ENCODE measurements at places on chromosomes 3 and 15.

GRCh38 chr3:150367757-150368156, 40.3 kb upstream of the TSC22D2 start:
- no peak for DNase-seq

DNA sequence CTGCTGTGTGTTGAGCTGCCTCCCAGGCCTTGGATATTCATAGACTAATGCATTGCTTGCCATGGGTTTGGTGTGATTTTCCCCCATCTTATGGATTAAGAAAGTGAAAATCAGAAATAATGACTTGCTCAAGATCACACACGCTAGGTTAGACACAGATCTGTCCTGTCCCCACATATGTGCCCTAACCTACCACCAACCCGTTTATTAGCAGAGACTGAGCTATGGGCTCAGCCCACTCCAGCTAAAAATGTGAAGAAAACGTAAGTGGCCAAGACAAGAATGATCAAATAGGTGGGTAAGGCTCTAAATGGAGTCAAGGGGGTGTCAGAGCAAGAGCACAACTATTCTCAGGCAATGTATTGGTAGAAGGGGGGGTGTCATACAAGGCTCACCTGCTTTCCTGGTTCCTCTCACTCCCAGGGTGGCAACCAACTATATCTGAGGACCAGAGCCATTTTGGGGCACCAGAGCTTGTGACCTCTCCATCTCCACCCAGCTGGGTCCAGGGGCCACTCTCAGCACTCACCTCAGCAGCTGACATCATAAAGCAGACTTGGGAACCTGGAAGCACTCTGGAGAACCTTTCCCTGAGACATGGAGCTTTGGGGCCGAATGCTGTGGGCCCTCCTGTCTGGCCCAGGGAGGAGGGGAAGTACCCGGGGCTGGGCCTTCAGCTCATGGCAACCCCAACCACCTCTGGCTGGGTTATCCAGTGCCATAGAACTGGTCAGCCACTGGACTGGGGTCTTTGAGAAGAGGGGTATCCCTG, 1.4 kb downstream of the HEMK1 start:
- DNase-seq, result no peak

GRCh38 chr15:80923668-80924067, 66.0 kb downstream of the MESD start:
- DNase-seq, result no peak

DNA sequence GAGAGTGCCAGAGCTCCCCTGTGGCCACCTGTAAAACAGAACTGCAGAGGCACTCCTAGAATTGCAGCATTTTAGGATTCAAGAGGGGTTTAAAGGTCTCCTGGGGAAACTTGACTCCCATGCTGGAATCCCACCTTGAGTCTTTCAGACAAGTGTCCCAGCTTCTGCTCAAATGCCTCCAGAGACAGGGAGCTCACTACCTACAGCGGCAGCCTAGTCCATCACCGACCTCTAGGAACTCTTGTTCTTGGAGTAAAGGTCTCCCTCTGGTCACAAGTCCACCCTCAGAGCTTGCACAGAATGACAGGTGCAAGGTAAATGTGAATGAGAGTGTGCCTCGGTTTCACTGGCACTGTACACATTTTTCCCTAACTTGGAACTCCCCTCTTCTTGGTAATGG, 72.0 kb downstream of the NUP210 start:
- no peak for DNase-seq

DNA sequence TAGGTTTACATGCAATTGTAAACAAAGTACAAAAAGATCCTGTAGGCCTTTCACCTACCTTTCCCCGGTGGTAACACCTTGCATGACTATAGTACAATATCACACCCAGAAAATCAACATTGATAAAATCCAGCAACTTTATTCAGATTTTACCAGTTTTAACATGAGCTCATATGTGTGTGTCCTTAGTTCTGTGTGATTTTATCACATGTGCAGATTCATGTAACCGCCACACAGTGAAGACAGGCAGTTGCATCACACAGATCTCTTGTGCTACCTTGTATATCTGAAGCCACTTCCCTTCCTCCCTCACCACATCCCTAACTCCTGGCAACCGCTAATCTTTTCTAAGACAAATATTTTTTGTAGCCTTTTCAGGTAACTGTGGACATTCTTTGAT, 183.5 kb upstream of the C2CD4B start:
- no peak for DNase-seq

DNA sequence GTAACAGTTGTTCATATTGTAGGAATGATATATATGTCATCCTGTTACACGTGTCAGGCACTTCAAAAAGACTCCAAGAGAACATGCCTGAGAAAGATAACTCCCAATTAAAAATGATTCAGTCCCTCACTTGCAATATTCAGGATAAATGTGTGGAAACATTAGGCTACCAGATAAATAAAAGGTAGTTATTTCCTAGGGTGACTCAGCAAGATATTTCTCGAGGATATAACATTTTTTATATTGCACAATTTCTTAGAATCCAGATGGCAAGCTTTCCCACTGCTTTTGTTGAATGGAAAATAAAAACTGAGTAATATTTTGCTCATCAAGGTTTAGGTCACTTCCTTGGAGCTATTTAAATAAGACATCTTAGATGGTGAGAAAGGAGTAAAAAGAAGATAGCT, 181.4 kb downstream of the GAP43 start:
- peak; percentile 87 for DNase-seq

DNA sequence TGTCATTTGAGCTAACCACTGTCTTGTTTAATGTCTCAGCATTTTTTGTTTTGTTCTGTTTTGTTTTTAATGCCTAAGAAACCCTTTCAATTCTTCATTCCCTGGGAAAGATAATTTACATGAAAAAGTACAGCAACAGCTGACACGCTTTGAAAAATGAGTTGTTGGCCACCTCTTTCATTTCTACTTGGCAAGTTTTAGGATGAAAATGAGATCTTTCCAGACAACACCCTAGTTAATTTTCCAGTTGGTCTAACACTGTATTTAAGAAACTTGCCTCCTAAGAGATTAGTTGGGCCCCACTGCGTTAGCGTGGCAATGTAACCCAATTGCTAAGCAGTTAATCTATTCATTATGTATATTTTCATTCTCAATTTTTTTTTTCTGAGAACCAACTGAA, 194.0 kb upstream of the LRRN1 start:
- no peak for DNase-seq

GRCh38 chr15:31262901-31263671, 63.5 kb upstream of the KLF13 start:
- no peak for DNase-seq

GRCh38 chr3:99640214-99640851, 1.9 kb downstream of the COL8A1 start:
- no peak for DNase-seq

GRCh38 chr15:90465140-90465929, 64.4 kb upstream of the CRTC3 start:
- peak; percentile 31 for DNase-seq

DNA sequence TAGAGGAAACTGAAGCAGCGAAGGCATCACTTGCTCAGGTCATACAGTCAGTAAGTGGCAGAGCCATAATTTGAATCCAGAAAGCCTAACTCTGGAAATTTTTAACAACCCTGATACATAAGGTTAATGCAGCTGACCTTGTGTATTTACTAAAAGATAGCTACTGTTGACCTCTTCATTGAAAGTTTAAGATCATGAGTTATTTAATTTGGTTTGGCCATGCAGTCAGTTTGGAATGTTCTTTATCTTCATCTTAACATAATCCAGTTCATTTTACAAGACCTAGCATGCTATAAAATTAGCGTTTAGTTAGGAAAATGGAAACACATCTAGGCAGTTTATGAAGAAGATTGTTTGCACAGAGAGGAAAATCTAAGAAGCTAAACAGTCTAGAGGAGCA, 240.9 kb downstream of the RBMS3 start:
- no peak for DNase-seq

DNA sequence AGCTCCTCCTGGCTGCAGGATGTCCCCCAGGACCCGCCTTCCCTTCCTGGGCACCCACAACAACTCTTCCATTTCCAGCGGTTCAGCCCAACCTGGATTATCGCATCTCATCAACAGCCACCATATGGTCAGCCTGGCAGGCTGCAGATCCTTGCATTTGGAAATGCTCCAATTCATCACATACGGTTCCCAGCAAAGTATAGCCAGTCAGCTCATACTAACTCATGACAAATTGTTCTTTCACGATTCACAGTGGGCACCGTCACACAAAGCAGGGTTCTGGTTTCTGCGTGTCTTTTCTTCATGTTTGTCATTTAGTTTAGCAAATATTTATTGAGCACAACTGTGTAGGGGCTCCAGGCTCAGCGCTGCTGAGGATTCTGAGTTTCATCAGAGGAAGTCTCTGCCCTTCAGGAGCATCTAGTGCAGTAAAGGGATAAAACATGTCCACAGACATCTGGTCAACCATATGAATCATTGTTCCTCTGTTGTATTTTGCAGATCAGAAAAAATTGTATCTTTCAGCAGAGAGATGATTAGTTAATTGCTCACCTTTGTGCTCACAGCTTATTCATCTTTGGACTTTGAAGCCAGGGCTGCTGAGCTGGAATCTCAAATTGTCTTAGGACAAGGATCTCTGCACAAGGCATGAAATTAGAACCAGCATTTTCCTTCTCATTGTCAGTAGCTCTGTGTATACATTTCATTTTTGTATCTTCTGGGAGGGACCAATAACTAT, 125.1 kb downstream of the GABRG3 start:
- DNase-seq, result no peak

GRCh38 chr3:10667269-10667668, 148.8 kb upstream of the SLC6A11 start:
- no peak for DNase-seq

DNA sequence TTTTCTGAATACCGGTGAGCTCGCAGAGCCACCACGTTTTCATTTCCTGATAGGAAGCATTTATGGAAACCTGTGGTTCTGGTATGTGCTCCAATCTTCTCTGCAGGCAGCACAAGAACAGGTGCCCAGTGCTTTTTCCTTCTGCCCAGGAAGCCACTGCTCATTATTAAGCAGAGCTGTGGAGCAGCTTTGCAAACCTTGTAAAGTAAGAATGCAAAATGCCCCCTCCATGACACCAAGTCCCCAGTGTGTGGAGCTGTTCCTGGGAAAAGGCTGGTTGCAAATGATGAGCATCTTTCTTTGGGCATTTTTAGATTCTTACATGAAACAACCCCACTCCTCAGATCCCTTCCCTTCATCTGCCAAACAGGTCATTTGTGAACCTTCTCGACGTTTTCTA, 65.7 kb upstream of the MRPL3 start:
- no peak for DNase-seq

GRCh38 chr15:70518201-70519003, 245.0 kb downstream of the UACA start:
- DNase-seq, result no peak

DNA sequence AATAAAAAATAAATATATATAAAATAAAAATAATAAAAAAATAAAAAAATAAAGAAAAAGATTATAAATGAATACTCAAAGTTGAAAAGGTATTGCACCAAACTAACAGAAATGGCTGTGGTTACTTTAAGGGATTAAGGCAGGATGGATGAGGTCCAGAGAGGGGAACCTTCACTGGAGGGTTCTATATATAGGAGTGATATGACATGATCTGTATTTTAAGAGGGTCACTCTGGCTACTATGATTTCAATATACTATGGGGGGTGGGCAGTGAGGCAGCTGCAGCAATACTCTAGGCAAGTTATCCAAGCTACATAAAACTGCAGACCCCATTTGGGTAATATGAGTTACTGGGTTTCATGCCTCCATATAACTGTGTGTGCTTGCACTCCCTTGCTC, 24.6 kb downstream of the ACAD11 start:
- DNase-seq, result no peak

- no peak for DNase-seq
Measured at GRCh38 chr3:52228266-52228665, 2.8 kb upstream of the TLR9 start.

- DNase-seq, result peak; percentile 94
Measured at GRCh38 chr3:29384640-29385039, 103.8 kb downstream of the RBMS3 start.

DNA sequence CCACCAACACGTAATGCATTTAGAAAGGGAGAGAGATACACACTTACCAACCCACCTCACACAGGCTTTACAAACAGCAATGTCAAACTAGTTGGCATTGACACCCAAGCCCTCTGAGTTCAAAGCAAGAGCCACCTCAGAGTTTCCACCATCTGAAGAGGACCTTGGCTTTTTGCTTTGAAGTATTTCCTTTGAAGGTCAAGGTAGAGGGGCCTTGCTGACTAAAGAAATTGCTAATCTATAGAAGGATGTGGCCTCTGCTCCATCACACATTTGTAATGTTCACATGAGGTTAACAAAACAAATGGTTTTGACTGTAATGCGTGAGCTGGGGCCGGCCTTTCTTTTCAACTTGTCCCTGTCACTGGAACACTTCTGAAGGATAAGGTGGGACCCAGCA, 117.7 kb downstream of the POLR2M start:
- no peak for DNase-seq
